ENCODE measurements at places on chromosomes 6 and 20.
A peak's percentile ranks its signal among the peaks of the same experiment; 100 is the strongest.

GRCh38 chr20:62096421-62097380, 25.6 kb upstream of the LSM14B start:
- no peak for DNase-seq

GRCh38 chr6:134469702-134470456, 152.0 kb upstream of the SGK1 start:
- peak; percentile 17 for DNase-seq

GRCh38 chr6:128265706-128266105, 254.7 kb downstream of the PTPRK start:
- no peak for DNase-seq

GRCh38 chr20:40748182-40748581, 59.1 kb upstream of the MAFB start:
- no peak for DNase-seq

- DNase-seq = no peak
Measured at GRCh38 chr6:74755778-74756177, 450.1 kb downstream of the COL12A1 start.

DNA sequence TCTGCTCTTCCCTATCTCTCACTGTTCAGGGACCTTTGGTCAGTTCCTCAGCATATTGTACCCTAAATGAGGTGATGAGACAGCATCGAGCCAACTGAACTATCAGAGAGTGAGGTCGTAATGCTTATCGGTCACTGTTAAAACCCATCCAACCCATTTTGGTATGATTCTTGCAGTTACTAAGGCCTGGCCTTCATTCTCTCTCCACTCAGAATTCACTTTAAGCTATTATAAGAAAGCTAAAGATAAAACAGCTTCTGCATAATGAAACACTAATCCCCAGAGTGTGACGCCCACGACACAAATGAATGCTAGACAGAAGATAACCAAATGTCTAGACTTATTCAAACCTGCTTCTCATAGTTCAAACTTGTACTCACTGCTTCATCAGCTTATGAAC, 175.8 kb downstream of the GMPR start:
- DNase-seq = no peak

Data from hematopoietic multipotent progenitor cell (in vitro differentiated cells).